ENCODE measurements at places on chromosomes 3 and 15.

DNA sequence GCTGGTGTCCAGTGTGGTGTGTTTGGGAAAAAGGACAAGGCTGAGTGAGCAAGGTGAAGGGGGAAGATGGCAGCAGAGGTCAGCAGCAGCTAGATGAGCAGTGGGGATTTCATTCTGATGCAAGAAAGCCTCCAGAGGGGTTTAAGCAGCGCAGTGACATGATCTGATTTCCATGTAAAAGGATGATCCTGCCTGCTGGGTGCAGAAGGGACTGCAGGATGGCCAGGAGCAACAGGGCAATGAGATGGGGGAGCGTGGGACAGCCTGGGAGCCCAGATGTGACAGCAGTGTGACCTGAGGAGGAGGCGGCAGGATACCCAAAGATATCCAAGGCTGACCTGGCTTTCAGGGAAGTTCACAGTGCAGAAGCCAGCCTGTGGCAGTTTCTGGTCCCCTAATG is 6.1 kb downstream of the WNT7A start:
- no peaks in the 10 kb centered on the region for H3K36me3 ChIP-seq
- H3K27me3 ChIP-seq, result peaks cover 34% of the 10 kb centered on the region
- H3K27ac ChIP-seq, result no peak overlapping the region

DNA sequence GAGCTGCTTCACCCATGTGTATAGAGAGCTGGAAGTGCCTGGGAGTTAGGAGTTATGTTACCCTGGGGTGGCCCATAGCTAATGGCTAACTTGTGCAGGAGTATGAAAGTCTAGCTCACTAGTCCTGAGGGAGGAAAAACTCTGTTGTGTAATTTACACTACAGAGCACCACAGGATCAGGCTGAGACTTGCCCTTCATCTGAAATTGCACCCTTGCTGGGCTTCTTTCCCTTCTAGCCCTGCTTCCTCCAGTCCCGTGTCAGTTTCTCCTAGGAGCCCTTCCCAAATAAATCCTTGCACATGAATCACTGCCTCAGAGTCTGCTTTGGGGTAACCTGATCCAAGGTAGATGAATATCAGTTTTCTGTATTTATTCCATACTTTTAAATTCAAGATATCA is 40.0 kb downstream of the CTXND1 start:
- no peaks in the 10 kb centered on the region for H3K36me3 ChIP-seq
- no peak overlapping the region for H3K27ac ChIP-seq
- H3K4me1 ChIP-seq, result no peaks in the 10 kb centered on the region
- no peak overlapping the region for H3K4me3 ChIP-seq

- no peak for DNase-seq
- no peaks in the 10 kb centered on the region for H3K27me3 ChIP-seq
- H3K4me3 ChIP-seq, result no peak overlapping the region
- no peak overlapping the region for H3K27ac ChIP-seq
- no peaks in the 10 kb centered on the region for H3K4me1 ChIP-seq
Measured at GRCh38 chr3:143612541-143612940, 235.7 kb downstream of the SLC9A9 start.

GRCh38 chr15:74253211-74253921 is 17.2 kb downstream of the CCDC33 start:
- H3K36me3 ChIP-seq, result no peaks in the 10 kb centered on the region
- no peak overlapping the region for H3K4me3 ChIP-seq
- no peaks in the 10 kb centered on the region for H3K4me1 ChIP-seq
- peaks cover 10% of the 10 kb centered on the region for H3K27me3 ChIP-seq

DNA sequence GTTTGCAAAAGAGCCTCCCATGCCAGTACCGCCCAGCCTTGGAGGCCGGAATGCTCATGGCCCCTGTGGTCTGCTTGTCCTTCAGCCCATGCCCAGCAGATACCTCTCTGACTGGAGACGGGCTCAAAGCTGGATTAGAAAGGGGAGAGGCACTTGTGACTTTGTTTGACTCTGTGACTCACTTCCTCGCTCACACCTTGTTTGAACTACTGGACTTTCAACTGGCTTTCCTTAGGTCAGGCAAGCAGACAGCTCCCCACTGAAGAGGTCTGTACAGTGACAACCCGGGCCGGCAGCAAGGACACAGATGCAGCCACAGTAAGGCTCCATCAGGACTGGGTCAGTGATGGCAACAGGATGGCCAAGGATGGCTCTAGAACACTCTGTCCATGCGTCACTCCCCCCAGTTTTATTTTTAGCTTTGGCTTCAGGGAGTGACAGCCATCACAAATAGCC is 98.6 kb upstream of the ABHD17C start:
- H3K4me3 ChIP-seq, result no peak overlapping the region
- no peaks in the 10 kb centered on the region for H3K4me1 ChIP-seq
- no peaks in the 10 kb centered on the region for H3K36me3 ChIP-seq
- H3K27me3 ChIP-seq, result peaks cover 12% of the 10 kb centered on the region
- no peak overlapping the region for H3K27ac ChIP-seq

DNA sequence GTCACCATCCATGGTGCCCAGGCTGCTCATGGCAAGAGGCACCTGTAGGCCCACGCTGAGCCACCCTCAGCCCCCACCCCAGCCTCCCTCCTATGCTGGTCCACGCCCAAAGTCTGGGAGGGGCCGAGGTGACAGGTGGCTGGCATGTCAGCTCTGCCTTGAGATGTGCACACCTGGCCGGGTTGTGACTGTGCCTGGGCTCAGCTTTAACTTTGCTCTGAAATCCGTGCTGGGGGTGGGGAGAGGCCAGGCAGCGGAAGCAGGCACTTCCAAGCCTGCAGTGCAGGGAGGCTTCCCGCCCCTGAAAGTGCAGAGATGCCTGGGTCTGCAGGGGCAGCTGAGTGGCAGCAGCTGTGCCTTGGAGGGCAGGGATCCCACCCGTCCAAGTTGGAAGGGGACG is 1124.8 kb downstream of the SI start:
- H3K4me3 ChIP-seq, result no peak overlapping the region

- H3K27ac ChIP-seq, result no peak overlapping the region
- no peak overlapping the region for H3K4me3 ChIP-seq
- no peaks in the 10 kb centered on the region for H3K27me3 ChIP-seq
- DNase-seq, result no peak
- H3K4me1 ChIP-seq, result peaks cover 4% of the 10 kb centered on the region
- peaks cover 12% of the 10 kb centered on the region for H3K36me3 ChIP-seq
Measured at GRCh38 chr3:111729087-111729846, 129.8 kb upstream of the PHLDB2 start.

DNA sequence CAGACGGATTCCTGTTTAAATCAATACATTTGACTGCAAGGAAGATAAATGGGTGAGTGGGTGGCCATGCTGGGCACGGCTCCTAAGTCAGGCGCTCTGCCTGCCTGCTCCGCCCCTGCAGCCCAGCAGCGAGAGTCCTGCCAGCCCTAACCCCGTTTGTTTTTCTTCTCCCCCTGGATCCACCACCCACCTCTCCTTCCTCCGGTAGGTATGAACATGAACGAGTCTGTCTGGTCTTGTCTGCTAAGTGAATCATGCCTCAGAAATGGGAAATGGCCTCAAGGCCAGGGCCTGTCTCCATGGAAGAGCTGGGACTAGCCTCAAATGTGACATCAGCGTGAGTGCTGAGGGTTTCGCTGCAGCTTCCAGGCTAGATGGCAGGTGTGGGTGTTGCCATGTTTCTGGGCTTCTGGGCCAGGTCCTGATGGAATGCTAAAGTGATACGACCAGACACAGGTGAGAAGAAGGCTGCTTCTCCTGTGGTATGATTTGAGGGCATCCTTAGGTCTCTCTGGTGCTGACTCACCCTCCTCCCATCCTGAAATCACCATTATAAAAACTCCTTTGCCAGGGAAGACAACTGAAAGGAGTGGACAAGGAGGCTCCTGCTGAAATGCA is 5.6 kb upstream of the FEM1B start:
- DNase-seq, result no peak
- peaks cover 8% of the 10 kb centered on the region for H3K4me1 ChIP-seq
- no peaks in the 10 kb centered on the region for H3K36me3 ChIP-seq
- peaks cover 14% of the 10 kb centered on the region for H3K27me3 ChIP-seq
